ENCODE measurements at places on chromosomes 11 and 22.

- no peak for DNase-seq
Observed at GRCh38 chr11:65663639-65664200, 1.0 kb upstream of the RELA start.

- DNase-seq = no peak
Observed at GRCh38 chr11:114785820-114786219, 107.5 kb downstream of the NXPE2 start.

DNA sequence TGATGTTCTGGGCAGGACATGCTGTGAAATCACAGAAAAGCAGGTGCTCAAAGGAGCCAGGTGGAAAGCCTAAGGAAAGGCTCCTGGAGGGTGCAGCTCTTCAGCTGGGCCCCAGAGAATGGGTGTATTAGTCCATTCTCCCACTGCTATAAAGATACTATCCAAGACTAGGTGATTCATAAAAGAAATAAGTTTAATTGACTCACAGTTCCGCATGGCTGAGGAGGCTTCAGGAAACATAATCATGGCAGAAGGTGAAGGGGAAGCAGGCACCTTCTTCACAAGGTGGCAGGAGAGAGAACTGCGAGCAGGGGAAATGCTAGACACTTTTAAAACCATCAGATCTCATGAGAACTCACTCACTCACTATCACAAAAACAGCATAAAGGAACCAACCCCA lies 43.1 kb upstream of the DEUP1 start:
- no peak for DNase-seq

DNA sequence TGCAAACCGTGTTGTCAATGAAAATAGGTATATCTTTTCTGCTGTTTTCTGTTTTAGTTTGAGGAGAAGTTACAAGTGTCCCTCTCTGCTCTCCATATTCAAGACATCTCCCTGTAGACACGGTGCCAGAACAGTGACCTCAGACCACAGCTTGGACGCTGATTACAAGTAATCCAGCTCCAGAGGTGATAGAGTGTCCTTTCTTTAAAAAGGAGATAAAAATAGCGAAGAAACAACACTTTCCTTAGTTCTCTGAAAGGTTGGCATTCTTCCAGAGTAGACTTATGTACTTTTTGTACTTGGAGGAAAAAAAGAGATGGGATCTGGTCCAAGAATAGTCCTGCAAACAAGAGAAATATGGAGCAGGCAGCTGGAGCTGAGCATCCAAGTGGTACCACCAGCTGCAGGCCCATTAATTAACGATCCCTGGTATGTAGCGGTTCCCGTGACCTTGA lies 43.0 kb upstream of the WT1 start:
- DNase-seq = no peak

GRCh38 chr11:103202048-103202651 lies 92.9 kb downstream of the DYNC2H1 start:
- no peak for DNase-seq

GRCh38 chr22:23675502-23676415 lies 15.1 kb upstream of the RGL4 start:
- DNase-seq = no peak

GRCh38 chr22:17269607-17270261 lies 50.5 kb upstream of the ADA2 start:
- no peak for DNase-seq

GRCh38 chr11:12461516-12461915 lies 84.1 kb downstream of the PARVA start:
- no peak for DNase-seq

- DNase-seq = no peak
Observed at GRCh38 chr22:30261134-30261533, 5.5 kb downstream of the OSM start.

- no peak for DNase-seq
Observed at GRCh38 chr11:35218956-35219355, 80.0 kb downstream of the CD44 start.

- DNase-seq = no peak
Observed at GRCh38 chr11:8403310-8403709, 139.6 kb upstream of the LMO1 start.

GRCh38 chr11:63770763-63771162 lies 2.2 kb upstream of the ZFTA start:
- DNase-seq = no peak

Data from NCI-H1436 treated with DMSO at 0.1 percent for 48 hours (cell line).